ENCODE measurements at places on chromosomes 12 and 14.

DNA sequence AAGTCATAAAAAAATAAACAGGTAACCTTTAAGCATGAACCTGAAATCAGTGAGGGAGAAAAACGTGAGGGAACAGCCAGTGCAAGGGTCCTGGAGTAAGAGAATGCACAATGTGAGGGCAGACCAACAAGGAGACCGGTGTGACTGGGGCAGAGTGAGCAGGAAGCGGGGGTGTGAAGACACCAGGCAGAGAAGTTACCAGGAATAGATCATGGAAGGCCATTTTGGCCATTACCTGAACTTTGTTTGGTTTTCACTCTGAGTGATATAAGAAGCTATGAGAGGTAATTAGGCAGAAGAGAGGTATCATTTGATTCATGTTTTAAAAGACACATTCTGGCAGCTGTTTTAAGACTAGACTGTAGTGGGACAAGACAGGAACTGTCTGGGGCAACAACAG lies 15.0 kb downstream of the PAH start:
- no peak for DNase-seq

DNA sequence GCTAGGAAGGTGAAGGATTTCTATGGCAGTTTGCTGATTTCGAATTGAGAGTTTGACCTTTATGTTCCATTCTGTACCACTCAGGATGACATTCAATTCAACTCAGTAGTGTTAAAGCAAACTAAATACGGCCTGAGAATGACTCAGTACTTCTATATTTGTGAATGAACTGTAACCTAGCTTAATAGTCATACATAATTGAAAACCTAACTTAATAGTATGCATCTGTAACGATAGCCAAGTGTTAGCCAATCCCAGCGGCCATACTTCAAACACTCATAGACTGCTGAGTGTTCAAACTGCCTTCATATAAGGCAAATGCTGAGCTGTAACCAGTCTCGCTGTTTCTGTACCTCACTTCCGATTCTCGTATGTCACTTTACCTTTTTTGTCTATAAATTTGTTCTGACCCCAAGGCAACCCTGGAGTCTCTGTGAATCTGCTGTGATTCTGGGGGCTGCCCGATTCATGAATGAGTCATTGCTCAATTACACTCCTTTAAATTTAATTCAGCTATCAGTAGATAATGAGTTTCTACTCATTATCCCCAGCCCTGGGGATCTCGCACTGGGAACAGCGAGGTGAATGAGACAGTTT lies 98.5 kb upstream of the SLC24A4 start:
- no peak for DNase-seq

- DNase-seq: no peak
Measured at GRCh38 chr14:58966997-58967396, 221.5 kb upstream of the DAAM1 start.

DNA sequence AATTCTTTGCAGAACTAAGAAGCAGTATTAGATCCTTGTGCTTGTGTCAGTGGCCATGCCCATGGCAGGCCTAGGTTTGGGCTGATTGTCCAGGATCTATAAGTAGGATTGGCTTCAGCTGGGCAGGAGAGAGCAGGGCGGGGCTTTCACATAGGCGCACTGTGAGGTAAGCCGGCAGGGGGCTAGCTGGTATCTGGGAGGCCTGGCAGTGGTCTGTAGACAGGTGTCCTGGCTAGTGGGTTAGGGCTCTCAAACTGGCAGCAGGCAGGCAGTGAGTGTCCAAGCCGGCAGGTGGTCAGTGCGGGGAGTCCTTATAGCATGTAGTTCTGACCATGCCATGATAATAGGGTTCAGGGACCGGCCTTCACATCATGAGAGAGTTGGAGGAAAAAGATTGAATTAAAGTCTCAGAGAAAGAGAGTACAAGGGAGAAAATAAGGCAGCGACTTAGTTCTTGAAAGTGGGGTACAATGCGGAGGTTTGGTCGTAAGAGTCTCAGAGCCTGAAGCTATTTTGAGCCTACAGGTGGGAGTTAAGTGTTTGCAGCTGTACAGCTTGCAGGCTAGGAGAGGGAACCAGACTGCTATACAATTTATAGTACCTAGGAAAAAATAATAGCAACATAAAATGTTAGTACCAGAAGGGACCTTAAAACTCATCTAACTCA lies 137.4 kb downstream of the TPH2 start:
- no peak for DNase-seq

All from left cardiac atrium (tissue), 4 donors.